Amniotic epithelial cell (primary cell): ENCODE measurements at places on chromosomes 12 and 14.

GRCh38 chr12:110248096-110248447 lies 33.0 kb upstream of the ATP2A2 start:
- no peak for DNase-seq

DNA sequence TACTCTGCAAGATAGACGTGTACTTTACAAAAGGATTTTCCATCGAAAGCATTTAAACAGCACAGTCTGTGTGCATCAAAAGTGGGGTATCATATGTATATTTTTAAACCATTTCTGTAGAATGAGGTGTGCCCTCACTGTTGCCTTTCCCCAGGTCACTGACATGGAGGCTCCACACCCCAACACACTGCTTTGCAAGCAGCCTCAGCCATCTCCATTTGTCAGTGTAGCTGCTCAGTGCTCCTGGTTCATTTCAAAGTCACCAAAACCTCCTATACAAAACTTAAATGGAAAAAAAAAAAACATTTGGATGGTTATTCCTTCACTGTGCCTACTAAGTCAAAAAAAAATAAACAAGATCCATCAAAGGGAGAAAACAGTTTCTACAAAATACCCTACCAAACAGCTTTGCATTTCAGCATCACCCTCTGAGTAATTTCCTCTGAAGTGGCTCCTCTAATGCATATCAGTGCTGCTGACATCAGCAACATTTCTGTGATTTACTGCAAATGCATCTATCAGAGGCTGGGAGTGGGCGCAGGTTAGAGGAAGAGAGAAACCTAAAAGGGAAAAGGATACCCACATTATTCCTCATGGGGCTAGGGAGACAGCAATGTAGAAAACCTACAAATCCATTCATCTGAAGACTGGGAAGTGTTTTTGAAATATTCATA lies 46.0 kb downstream of the KCNK10 start:
- no peak for DNase-seq

GRCh38 chr12:26622601-26623000 lies 210.4 kb downstream of the ITPR2 start:
- no peak for DNase-seq

- DNase-seq: peak; percentile 62
Measured at GRCh38 chr12:111181143-111181726, 187.7 kb downstream of the PHETA1 start.

DNA sequence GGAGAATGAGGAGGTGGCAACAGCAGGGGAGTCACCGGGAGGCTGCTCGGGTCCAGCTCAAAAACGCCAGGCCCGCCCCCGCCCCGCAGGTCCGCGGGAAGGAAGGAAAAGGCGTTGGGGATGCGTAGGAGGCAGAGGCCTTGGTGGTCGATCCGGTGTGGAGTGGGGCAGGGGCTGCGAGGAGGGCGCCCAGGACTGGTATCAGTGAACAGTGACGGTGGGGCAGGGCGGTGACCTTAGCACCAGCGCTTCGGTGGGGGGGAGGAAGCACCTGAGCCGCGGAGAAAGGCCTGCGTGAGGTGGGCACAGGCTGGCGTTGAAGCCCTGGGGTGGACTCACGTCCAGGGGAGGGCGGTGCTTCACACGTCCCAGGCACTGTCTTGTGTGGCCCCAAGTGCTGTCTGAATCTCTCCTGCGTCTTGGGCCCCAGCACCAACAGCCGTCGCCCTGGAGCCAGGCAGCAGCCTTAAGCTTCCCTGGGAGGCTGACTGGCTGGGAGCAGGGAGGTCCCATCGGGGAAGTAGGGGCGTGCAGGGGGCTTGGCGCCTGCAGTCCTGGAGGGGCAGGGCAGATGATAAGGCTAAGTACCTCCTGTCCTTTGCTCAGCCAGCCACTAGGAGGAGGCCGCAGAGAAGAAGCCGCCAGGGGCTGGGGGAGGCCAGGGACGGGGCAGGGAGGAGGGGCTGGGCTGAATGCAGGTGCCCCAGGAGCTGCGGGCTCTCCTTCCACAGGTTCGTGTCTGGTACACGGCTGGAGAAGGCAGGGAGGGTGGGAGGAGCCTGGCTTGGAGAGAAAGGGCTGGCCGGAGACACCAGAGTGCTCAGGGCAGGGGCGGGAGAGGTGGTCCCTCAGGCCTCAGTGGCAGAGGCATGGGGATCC lies 26.5 kb downstream of the ZBTB42 start:
- peak; percentile 31 for DNase-seq

GRCh38 chr14:52244997-52245396 lies 22.5 kb upstream of the PTGDR start:
- no peak for DNase-seq

DNA sequence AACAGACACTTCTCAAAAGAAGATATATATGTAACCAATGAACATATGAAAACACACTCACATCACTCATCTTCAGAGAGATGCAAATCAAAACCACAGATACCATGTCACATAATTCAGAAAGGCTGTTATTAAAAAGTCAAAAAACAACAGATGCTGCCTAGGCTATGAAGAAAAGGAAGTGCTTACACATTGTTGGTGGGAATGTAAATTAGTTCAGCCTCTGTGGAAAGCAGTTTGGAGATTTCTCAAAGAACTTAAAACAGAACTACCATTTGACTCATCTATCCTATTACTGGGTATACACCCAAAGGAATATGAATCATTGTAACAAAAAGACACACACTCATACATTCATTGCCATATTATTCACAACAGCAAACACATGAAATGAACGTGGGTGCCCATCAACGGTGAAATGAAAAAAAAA lies 35.1 kb downstream of the EIF2S3B start:
- DNase-seq: peak; percentile 21

DNA sequence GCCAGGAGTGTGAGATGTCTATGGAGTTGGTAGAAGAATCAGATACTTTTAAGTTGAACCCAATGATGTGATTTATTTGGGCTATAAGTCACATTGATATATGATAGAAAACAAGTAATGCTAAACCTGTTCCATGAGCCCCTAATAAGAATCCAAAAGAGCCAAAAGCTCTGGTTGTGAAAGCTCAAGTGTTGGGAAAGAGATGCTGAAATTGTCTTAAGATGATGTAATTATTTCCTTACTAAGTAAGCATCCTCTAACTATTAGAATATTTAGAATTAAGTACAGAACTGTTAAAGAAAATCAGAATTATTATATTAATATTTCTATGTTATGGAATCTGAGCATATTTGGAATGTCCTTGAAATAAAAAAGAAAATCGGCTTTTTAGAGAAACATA lies 17.6 kb upstream of the SLC2A13 start:
- peak; percentile 41 for DNase-seq

DNA sequence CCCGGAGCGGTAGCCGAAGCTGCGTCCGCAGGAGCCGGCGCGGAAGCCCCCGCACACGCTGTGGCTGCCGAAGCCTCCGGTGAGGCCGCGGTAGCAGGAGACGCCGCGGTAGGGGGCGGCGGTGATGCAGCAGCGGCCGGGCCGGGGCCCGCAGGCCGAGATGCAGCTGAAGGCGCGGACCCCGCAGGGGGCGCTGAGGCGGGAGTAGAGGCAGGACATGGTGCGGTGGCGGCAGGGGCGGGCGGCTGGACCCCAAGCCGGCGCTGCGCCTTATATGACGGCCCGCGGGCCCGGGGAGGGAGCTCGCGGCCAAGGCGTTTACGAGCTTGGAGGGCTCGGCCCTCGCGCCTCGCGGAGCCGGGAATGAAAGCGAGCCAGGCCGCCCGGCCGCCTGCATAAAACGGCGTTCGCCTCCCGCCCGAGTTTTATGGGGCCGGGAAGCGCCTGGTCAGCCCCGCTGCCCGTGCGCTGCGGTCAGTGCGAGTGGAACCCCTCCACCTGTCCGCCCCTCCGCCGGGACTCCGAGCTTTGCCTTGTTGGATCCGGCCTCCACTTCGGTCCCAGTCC lies 16.0 kb upstream of the KRT86 start:
- DNase-seq: peak; percentile 41

DNA sequence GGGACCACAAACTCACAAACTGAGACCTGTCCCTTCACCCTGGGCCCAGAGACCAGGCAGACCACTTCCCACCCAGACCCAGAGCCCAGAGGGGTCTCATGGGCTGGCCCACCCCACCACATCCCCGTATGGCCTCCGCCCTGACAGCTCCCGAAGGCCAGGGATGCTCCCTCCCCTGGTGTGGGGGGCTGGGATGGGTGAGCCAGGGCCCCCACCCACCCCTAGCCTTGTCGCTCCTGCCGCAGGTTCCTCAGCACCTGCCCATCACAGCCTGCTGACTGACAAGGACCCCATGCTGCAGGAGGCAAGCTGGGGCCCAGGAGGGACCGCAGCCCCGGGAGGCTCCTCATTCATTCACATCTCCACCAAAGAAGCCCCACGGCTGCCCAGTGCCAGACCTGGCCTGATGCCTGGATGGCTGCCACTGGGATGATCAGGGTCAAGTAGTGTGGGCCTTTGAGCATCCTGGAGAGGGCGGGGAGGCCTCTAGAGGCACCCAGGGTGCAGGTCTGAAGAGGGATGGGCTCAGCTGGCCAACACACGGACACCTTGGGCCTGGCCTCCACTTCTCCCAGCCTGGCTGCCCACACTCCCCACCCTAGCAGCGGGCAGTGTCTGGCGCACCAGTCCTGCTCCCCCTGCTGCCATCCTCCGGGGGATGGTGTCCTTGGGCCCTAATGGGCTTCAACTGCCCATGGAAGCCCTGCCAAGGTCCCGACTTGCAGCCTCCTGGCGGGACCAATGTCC lies 24.7 kb upstream of the GPR132 start:
- DNase-seq: no peak

DNA sequence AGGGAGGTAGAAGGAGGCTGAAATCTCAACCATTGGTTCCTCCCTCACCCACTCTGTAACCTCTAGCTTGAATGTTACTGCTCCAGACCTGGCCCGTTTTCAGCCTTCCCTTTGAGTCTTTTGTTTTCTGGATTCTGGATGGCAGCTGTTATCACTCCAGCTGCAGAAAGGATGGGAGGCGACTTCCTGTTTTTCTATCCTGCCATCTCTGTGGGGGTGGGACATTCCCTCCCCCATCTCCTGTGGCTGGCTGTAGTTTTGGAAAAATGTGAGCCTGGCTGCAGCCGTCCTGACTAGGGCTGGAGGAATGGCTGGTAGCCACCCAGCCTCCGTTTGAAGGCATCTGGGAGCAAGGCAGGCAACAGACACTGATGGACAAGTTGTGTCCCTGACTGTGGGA lies 2.9 kb upstream of the PPFIBP1 start:
- peak; percentile 68 for DNase-seq

DNA sequence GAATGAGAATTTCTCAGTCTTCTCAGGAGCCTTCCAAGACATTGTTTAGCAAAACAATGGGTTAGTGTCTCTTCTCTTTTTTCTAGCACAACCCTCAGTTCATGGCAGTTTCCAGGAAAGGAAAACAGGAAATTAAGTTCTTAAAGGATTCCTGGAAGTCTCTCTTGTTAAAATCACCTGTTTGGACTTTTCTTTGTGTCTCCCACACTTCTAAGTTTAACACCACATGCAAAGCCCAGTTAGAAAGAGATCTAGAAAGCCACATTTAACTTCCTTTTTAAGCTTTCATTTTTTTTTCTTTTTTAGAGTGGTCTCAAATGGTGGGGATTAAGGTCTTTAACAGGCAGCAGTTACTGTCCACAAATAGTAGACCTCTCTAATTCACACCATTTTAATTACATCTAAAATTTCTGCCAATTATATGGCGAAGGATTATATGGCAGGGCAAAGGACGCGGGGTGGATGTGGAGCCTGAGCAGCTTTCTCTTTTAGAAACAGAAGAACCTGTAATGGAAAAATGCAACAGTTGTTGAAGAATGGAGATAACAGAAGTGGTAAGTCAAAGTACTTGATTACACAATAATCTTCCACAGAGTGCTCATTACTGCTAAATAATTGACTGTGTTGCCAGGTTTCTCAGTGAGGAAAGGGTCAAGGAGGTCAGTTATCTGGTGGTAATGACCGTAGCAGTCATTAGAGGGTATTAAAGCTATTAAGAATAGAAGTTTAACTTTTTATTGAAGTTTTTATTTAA lies 298.6 kb downstream of the AKAP6 start:
- no peak for DNase-seq

DNA sequence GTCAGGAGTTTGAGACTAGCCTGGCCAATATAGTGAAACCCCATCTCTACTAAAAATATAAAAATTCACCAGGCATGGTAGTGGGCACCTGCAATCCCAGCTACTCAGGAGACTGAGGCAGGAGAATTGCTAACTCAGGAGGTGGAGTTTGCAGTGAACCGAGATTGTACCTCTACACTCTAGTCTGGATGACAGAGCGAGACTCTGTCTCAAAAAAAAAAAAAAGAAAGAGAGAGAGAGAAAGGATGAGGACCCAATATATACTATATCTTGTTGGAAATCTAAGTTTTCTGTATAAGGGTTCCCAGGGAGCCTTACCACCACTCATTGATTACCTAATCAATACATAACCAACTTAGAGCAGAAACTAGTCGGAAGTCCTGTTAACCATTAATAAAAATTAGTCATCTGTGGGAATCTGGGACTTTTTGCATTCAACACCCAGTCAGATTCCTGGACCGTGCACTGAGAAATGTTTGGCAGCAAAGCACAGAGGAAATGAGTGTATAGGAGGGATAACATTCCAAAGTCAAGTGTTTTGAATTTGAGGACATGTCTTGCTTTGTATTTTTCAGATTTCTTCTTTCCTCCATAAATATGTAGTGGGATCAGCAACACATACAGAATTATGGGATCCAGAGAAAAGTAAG lies 44.8 kb upstream of the NR2C1 start:
- DNase-seq: peak; percentile 71

- no peak for DNase-seq
Measured at GRCh38 chr12:54437243-54437642, 18.2 kb upstream of the ITGA5 start.

GRCh38 chr12:71656740-71657139 lies 6.9 kb downstream of the ZFC3H1 start:
- DNase-seq: no peak

DNA sequence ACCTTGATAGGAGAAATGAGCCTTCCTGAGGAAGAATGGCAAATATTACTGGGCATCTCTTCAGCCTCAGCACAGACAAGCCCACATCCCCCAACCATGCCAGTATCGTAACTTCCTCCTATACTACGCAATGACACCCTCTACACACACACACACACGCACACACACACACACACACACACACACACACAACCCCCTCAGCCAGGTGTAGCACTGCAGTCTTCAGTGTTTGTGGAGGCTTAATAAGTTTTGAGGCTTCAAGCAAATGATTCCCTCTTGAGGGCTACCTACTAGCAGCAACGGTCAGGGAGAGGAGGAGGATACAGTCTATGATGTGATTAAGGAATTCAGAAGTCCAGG lies 1.6 kb downstream of the DGKA start:
- peak; percentile 41 for DNase-seq

DNA sequence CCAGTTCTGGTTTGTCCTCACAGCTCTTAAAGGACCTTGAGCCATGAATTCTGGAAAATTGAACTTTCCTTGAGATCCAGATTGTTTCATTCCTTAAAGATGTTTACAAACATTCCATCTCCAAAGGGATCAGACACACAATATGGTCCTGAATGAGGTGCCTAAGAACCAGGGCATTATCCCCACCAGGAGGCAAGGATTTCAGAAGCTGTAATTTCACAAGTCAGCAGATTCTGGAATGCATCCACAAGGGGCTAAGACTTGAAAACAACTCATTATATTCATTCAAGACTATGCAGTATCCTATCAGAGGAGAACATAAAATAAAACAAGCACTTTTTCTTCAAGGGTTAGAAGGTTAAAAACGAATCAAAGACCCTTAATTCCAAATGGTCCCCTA lies 15.1 kb downstream of the KCNH5 start:
- no peak for DNase-seq

GRCh38 chr12:116360579-116361413 lies 83.3 kb upstream of the MED13L start:
- DNase-seq: no peak
